Fibroblast of skin of scalp (primary cell): ENCODE measurements at places on chromosomes 11 and 22.

DNA sequence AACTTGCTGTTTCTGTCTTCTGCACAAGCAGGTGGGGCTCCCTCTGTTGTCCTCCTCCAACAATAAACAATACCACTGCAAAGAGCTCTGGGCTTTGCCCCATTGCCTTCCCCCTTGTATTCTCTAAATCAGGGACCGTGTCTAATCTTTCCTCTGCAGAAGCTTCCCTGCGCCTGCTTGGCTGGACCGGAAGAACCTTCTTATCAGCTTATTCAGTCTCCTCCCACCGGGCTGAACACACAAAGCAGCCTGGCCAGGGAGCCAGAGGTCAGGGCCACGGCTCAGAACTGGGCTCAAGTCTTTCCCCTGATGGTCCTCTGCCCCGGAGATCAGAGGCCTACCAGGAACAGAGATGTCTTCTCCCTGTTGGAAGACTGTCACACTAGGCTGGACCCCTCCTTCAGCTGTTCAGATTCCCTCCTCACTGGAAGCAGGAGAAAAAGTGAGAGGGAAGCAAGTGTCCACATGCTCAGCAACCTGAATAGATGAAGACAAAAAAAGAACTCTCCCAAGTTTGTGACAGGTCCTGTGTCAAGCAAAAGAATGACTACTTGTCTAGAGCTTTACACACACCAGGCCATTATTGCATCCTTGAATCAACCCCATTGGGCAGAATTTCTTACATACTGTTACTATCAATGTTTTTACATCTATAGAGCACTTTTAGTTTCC, 63.7 kb downstream of the RAB30 start:
- DNase-seq, result no peak

DNA sequence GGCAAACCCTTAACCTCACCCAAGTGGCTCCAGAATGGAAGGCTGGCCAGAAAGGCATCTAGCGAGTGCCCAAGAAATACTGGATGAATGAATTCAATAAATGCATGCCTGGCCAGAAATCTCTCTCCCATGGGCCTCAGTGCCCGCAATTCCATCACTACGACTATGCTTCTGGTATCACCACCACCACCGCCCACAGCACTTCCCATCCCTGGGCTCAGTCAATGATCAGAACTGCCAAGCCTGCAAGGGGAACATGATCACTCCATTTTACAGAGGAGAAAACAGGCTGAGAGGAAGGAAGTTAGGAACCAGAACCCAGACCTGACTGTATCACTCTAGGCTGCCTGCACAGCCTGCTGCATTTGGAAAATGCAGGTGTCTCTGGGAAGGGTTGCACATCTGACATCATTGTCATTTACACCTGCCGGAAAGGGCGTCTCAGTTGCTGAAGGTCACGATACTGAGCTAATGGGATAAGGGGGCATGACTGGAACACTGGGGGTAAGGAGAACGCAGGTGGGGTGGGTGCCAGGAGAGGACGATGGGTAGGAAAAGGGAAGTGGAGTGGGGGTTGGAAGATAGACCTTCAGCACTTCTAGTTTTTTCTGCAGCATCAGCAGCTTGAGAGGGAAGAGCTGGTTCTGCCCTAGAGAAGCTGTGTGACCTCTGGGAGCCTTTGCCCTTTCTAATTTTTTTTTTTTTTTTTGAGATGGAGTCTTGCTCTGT, 3.2 kb downstream of the GPR152 start:
- DNase-seq, result no peak

- DNase-seq, result no peak
Observed at GRCh38 chr11:45169310-45170072, 23.1 kb downstream of the PRDM11 start.

GRCh38 chr22:47396105-47396504, 633.7 kb downstream of the TBC1D22A start:
- no peak for DNase-seq

- no peak for DNase-seq
Observed at GRCh38 chr11:69925366-69926196, 106.4 kb upstream of the FGF3 start.

- no peak for DNase-seq
Observed at GRCh38 chr11:38461751-38462150, 1863.7 kb upstream of the RAG2 start.

GRCh38 chr11:44358713-44359112, 48.8 kb upstream of the ALX4 start:
- DNase-seq, result no peak

DNA sequence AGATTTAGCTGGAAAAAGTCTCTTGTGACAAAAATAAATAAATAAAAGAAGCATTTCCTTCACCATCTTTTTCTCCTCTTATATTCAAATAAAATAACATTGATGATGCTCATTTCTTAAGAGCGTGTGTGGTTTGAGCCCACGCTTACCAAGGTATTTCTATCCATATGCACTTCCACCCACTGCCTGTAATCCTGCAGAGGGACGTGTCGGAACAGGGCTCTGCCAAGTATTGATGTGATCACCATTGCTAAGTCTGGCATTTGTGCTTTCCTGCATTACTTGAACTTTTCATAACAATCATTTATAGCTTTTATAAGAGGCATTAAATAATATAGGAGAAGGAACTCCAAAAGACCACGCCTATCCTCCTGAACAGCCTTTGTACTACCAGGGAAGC, 107.6 kb downstream of the SHANK2 start:
- DNase-seq, result no peak

- no peak for DNase-seq
Observed at GRCh38 chr22:33044112-33044511, 14.1 kb downstream of the SYN3 start.

DNA sequence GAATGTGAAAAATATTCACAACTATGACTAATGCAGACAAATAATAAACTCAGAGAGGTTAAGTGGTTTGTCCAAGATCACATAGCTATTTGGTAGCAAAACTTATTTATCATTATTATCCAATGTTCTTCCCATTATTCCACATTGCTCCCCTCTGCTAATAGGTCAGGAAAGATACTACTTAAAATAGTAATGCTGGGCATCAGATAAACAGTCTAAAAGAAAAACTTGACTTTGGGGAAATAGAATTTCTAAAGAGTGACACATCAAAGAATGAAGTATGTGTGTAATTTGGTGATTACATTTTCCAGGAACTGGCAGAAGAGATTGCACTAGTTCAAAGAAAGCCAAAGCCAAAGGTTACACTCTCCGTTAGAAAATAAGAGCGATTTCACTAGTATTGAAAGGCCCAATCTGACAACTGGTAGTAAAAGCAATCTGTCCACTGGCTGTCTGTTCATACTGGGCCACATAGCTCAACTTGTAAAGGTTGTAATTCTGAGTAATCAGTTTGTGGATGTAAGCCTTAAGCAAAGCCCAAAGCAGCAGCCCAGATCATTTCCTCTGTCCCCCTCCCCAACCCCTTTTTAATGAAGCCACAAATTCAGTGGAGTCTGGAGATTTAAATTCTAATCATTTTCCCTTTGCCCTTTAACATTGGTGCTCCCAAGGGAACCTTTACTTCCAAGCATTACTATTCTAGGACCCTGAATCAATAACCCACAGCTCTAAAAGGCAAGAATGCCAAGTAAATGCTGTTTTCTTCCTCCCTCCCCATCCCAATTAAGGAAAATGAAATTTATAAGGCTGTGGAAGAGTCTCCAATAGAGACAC, 283.5 kb downstream of the TTC28 start:
- DNase-seq, result peak; percentile 31
